ENCODE measurements at places on chromosomes 12 and 14. TPM values are rescaled to one million over a fixed set of nuclear protein-coding genes. Genes with fewer than 3 reads are reported as not detected.

The SOX5 gene
- total RNA-seq: 3.3 TPM

The TAS2R13 gene
- total RNA-seq: 1.1 TPM

DNA sequence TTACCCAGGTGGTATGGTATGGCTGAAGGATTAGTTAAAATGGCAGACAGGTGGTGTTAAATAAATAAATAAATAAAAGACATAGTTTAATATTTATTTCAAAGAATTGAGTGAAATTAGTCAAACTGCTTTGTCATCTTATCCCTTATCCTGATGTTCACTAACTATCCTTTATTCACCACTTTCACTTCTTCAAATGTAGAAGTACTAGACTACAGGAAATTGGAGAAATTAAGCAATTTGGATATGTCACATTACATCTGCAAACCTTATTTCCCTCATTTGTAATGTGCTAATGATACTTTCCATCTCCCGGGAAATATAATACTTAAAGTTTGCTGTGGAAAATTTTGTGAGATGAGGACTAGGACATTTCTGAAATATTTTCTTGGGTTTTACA lies 1195.7 kb downstream of the LRFN5 start:
- no peak for DNase-seq

GRCh38 chr12:50287271-50287670 lies 4.0 kb upstream of the LIMA1 start:
- DNase-seq: no peak

DNA sequence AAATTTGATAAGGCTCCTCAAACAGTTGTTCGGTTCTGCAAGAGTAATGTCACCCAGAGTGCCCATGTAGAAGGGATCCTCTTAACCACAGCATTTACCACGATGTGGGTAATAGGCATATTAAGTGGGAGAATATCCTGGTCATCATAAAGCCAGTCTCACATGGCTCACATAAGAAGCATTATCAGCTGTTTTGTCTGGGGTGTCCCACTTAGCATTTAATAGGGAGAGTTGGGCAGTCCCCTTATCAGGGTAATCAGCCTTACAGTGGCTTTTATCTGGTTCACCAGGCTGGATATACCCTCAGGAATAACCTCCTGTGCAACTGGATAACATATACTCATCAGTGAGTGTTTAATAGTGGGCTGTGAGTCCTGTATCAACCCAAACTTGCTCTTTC lies 12.9 kb upstream of the TMEM263 start:
- DNase-seq: no peak

DNA sequence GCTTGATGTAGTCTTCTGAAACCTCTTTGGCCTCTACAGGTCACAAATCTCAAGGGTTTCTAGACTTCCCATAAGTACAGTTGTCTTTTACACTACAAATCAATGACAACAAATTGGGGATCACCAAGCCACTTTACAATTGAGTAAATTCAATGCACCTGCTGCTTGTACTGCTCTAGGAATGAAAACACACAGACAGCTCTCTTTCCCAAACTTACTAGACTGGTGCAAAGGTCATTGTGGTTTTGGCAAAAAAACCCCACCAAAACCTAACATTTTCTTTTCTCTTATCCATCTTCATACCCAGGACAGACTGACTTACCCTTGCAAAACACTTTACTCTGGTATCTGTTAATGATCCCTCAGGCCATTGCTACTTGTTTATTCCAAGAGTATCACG lies 2.7 kb downstream of the M6PR start:
- DNase-seq: no peak

DNA sequence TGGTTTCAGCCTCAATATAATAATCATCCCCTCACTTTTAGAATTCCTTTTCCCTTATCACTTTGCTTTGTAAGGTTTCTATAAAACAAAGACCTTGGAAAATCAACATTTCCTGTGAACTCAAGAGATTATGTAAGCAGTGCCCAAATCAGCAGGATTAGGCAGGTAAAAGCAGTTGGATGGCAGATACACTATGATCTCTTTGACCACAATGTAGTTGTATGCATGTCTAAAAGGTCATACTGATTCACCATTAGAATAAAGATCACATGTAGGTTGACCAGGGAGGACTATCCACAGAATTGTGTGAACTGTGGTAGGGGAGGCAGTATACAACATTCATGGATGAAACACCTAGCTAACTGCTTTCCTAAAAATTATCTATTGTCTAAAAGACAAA lies 57.5 kb downstream of the DENND5B start:
- no peak for DNase-seq

GRCh38 chr14:54654605-54655004 lies 87.7 kb downstream of the SAMD4A start:
- DNase-seq: no peak

- DNase-seq: no peak
Measured at GRCh38 chr14:76866456-76866855, 40.2 kb downstream of the LRRC74A start.
